Stimulated activated CD8-positive, alpha-beta memory T cell treated with anti-CD3 and anti-CD28 coated beads, Interleukin-4, amount 100 ng/mL, for 4 hours (primary cell): ENCODE measurements at places on chromosomes 3 and 15.

DNA sequence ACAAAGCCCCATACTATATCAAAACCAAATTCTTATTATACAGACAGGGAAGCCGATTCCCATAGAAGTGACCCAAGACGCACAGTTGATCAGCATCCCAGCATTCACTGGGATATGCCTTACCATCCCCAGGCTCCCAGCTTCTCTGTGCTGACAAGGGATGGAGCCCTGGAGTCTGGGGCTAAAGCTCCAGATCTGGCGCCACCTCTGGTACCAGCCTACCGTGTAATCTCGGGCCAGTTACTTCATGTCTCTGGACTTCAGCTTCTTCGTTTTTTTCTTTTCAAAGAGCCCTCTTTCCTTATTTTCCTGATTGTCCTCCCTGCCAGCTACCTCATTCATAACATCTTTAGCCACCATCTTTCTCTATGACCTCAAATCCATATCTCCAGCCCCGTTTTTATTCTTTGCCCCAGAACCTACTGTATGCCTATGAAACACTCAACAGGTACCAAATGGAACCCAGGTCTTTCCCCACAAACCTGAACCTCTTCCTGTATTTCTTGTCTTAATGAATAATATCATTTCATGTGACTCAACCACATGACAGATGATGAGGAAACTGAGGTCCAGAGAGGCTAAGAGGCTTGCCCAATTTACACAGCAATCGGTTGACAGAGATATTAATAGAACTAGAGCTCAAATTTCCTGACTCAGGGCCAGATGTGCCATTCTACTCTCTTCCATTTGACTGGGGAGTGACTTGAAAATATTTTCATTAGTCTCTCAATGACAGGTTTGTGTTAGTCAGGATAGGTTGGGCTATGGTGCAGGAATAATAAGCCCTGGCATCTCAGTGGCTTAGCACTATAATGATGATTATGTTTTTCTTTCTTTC, 85.4 kb upstream of the TLE3 start:
- DNase-seq: no peak

- DNase-seq: no peak
Observed at GRCh38 chr15:29756358-29757267, 65.7 kb downstream of the TJP1 start.

DNA sequence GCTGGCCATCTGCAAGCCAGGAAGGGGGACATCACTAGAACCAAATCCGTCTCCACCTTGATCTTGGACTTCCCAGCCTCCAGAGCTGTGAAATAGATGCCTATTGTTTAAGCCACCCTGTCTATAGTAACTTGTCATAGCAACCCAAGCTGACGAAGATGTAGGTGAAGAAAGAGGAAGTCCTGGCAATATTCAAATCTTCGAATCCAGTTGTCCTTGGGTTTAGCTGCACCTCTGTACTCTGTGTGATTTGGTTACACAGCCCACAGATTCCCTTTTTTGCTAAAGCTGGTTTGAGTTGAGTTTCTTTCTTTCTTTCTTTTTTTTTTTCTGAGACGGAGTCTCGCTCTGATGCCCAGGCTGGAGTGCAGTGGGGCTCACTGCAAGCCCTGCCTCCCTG, 68.0 kb upstream of the XCR1 start:
- DNase-seq: no peak

DNA sequence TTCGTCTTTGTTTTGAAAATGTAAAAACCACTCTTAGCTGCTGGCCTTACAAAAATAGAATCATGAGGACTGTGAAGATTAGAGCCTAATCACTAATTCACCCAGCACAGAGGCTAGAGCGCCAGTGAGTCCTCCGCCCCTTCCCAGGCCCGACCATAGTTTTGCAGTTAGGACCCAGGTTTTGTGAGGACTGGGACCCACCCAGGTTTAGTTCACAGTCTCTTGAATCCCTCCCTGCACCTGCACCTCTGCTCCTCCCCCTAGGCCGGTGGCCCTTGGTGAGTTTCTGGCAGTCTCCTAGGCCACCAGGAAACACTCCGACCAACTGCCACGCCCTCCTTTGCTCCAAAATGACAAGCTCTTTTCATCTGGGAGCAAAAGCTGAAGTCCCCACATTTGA, 136.0 kb upstream of the CCDC54 start:
- no peak for DNase-seq

DNA sequence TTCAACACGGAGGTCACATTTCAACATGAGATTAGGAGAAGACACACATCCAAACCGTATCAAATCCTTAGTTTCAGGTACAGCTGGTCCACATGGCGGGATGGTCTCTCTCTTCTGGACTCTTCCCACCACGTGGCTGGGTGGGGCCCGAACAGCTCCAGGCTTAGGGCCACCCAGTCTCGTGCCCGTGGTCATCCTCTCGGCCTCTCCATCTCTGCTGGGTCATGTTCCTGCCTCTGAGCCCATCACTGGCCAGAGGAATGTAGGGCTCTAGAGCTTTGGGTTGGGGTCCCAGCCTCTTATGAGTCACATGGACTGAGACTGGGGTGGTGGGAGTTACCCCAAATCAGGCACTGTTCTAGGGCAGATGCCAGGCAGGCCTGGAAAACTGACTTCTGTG, 12.2 kb downstream of the SYNM start:
- no peak for DNase-seq

GRCh38 chr15:85530079-85530478, 149.7 kb downstream of the AKAP13 start:
- no peak for DNase-seq

DNA sequence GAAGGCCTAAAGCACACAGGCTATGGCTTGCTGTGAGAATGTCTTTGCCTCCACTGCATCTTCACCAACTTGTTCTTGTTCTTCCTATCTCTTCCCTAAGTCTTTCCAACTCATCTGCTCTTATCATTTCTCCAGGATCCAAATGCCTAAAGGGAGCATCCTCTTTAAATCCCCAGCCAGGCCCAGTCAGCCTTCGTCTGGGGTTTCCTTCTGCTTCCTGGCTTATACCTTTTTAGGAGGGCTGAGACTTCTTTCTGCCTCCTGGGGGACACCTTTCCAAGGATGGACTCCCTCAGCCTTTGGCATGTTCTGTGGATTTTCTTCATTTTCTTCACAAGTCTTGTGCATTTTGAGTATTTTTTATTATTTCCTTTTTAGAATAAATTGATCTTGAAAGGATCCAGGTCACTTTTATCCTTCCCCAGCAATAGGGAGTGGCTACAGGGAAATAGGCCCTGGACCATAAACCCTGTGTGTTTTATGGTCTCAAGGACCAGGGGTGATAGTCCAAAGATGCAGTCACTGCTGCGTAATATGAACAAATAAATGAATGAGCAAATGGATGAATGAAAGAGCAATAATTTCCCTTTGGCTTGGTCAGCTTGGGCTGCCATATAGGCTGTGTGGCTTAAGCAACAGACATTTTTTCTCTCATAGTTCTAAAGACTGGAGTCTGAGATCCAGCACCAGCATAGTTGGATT, 122.1 kb upstream of the LRIG1 start:
- DNase-seq: no peak

DNA sequence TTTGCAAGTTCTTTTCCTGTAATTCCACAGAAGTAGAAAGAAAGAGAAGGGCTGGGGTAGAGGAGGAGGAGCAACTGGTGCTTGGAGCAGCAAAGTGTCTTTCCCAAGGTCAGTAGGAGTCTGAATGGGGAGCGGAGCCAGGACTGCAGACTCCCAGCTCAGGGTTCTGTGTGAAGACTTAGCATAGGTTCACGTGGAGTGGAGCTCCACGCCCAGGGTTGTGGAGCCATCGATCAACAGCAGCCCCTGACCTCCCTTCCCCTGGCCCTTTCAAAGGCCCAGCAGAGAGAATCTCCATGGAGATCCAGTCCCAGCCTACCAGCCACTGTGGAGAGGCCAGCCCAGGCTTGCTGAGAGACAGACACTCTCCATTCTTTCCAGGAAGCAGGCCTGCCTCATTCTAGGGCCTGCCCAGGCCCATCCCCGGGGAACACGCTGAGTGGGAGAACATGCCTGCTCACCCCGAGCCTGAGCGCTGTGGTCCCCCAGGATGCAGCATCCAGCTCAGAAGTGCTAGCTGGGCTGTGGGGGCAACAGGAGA, 62.1 kb downstream of the CORO2B start:
- no peak for DNase-seq

- no peak for DNase-seq
Observed at GRCh38 chr15:90011705-90012104, 10.6 kb downstream of the ZNF710 start.

GRCh38 chr3:71973274-71974030, 188.5 kb upstream of the PROK2 start:
- no peak for DNase-seq

- no peak for DNase-seq
Observed at GRCh38 chr3:11283139-11283475, 10.9 kb downstream of the ATG7 start.

DNA sequence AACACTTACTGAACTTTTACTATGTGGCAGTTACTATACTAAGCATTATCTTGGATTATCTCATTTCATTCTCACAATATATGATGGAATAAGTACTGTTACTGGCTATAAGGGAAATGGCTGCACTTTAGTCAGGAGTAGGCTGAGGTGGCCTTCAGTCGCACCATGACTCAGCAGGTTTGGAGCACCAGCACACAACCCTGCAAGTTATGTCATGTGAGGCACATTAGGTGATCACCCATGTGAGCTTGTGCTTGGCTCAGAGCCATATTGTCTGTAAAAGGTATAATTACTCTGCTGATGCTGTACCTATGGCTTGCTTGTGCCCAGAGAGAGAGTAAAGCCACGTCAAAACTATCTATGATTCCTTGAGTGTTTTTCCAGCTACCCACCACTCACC, 54.1 kb upstream of the TIPARP start:
- no peak for DNase-seq

- DNase-seq: no peak
Observed at GRCh38 chr3:41518626-41519025, 319.3 kb downstream of the CTNNB1 start.

- no peak for DNase-seq
Observed at GRCh38 chr3:4491855-4492207, 1.3 kb upstream of the ITPR1 start.

GRCh38 chr3:16548721-16549120, 35.2 kb upstream of the RFTN1 start:
- no peak for DNase-seq

DNA sequence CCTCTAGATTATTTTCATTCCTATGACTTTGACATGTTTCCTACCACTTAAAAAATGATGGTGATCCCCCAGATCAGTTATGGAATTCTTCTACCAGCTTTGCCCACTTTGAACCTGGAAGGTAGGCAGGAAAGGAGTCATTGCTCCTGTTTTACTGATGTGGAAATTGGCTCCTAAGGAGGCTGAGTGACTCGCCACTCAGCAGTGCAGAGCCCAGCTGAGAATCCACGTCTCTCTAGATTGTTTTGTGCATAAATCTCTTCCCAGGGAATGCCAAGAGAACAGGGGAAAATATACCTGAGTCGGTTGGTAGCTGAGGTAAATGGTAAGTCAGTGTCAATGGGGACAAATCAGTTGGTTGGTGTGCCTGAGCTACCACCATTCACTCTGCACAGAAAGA, 4.7 kb downstream of the LTF start:
- no peak for DNase-seq

DNA sequence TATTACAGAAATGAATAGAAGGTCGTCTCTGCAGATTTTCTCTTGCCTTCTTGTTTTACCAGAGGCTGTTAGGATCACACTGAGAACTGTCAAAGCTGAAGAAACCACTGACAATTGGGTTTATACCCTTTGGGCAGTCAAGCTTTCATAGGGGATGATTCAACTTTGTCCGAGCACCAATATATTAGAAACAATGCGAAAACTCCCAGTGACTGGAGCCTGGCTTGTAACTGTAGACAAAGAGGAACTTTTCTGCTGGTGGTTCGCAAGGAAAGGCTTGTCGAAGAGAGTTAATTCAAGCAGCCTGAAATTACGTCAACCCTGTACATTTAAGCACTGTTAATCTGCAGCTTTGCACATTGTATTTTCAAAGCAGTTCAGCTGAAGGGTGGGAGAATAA, 193.2 kb upstream of the ZNF385D start:
- no peak for DNase-seq

GRCh38 chr3:175386630-175387029, 527.5 kb downstream of the NAALADL2 start:
- DNase-seq: no peak

DNA sequence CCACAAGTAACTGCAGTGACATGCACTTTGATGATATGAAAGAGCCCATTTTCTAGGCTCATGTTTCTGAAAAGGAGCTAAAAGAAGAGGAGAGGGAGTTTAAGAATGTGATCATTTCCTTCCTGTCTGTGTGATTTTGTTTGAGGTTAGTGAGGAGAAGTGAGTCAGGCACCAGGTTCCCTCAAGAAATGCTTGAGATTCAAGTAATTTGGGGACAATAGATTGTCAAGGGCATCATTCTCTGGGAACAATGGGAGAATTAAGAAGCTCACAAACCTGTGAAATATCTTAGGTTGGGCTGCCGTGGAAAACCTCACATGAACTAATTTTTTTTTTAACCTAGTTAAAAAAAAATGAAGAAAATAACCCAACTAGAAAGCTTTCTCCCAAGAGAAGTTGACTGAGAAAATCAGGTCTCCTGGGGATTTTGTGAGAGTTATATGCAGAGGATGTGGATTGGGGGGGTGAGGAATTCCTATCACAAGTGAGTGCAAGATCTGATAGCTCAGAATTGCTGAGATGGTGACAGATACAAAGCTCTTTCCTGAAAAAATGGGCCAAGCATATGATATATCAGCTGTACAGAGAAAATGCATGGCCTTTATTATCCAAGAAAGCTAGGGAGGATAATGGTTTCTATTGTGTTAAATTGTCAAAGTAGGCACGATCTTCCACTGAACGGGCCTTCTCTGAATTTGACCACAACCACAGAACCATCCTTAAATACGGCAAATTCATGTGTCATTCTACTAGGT, 203.3 kb downstream of the FEZF2 start:
- DNase-seq: no peak

- no peak for DNase-seq
Observed at GRCh38 chr3:171005648-171006047, 20.9 kb downstream of the SLC2A2 start.

DNA sequence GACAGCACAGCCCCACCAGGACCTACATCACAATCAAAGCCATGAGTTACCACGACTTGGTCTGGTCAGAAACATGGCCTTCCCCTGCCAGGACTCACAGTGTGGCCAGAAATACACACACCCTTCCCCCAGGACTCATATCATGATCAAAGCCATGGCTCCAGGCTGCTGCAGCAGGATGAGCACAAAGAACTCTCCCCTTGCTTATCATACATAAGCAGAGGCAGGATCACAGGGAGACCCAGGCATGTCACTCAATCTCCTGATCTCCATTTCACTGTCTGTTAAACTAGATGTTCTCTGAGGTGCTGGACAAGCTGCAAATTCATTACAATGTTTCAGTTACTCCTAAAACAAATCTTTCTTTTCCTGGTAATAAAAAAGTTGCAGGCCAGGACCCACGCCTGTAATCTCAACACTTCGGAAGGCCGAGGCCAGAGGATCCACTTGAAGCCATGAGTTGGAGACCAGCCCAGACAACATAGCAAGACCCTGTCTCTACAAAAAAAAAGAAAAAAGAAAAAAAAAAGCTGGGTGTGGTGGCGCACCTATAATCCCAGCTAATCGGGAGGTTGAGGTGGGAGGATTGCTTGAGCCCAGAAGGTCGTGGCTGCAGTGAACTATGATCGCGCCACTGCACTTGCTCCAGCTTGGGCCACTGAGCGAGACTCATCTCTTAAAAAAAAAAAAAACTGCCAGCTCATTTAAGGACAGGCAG, 1.2 kb downstream of the PFKFB4 start:
- no peak for DNase-seq
